Cardiac septum (tissue), 1 donor: ENCODE measurements at places on chromosomes 16 and 17. TPM values are rescaled to one million over a fixed set of nuclear protein-coding genes. Genes with fewer than 3 reads are reported as not detected.

DNA sequence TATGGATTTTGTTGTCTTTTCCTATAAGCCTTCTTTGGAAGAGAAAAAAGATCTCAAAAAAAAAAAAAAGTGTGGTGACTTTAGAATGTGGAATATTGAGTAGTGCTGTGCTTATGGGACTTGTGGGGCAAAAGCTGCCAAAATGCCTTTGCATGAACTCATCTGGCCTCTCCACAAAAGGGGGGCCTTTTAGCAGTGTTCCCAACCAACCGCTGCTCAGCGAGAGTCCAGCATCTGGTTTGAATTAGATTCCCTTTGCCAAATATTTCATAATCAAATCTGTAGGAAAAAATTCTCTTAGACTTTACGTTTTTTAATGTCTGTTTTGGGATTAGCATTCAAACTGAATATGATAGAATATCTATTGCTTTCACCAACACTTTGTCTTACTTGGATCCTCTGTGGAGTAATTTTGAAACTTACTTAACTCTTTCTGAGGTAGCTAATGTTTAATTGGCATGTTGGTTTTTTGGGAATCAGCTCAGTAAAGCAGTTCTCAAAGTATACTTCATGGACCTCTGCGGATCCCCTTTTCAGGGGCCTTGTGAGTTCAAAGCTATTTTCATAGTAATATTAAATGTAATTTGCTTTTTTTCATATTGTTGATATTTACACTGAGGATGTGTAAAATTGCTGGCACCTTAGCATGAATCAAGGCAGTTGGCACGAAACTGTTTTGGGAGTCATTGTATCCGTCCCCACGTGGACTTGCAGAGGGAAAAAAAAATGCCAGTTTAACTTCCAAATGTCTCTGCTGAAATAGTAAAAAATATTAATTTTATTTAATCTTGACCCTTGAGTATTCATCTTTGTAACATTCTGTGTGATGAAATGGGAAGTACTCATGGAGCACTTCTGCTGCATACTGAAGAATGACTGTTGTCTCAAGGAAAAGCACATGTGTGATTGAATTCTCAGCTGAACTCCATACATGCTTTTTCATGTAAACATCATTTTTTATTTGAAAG lies 34.7 kb upstream of the VPS4A start:
- DNase-seq: no peak

- no peak for DNase-seq
Measured at GRCh38 chr17:75878174-75878998, at the start of gene TRIM47. Gene TRIM47, minus strand, starts transcription at chr17:75878581. Its CDS starts 33 bp downstream, at chr17:75878548.

- DNase-seq: no peak
Measured at GRCh38 chr17:9104370-9105041, 83.2 kb downstream of the NTN1 start.

- DNase-seq: peak; percentile 83
Measured at GRCh38 chr16:11629071-11630030, 38.9 kb upstream of the SNN start.

DNA sequence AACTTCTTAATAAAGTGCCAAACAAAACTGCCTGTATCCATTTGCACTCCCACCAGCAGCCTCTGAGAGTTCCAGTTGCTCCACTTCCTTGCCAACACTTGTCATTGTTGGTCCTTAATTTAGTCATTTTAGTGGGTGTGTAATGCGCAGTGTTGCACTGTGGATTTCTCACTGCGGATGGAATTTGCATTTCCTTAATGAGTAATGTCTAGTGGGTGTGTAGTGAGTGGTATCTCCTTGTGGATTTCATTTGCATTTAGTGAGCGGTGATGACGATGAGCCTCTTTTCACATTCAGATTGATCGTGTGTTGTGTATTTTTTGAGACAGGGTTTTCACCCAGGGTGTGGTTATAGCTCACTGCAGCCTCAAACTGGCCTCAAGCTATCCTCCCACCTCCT lies 4.1 kb upstream of the MSLN start:
- no peak for DNase-seq

DNA sequence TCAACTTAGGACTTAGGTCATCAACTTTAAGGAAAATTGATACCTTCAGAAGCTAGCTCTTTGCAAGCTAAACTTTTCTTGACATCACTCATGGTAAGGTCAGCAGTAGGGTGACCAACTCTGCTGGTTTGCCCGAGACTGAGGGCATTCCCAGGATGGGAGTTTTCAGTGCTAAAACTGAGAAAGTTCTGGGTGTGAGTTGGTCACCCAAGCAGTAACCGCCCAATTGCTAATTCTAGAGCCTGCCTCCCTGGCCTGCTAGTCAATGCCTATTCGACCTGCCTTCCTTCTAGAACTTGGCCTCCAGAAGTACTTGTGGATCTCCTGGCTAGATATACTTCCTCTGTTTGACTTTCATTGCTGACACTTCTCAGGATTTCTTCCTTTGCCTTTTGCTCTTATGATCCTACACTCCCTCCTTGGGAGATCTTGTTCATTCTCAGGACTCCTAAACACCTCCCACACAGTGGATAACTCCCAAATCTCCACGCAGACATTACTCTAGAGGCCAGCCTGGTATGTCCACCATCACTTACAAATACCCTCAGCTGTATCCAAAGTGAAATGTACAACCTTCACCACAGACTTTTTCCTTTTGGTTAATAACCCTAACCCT lies 10.5 kb upstream of the MYO18A start:
- no peak for DNase-seq

GRCh38 chr16:64416216-64417005 lies 705.5 kb downstream of the CDH11 start:
- DNase-seq: no peak

DNA sequence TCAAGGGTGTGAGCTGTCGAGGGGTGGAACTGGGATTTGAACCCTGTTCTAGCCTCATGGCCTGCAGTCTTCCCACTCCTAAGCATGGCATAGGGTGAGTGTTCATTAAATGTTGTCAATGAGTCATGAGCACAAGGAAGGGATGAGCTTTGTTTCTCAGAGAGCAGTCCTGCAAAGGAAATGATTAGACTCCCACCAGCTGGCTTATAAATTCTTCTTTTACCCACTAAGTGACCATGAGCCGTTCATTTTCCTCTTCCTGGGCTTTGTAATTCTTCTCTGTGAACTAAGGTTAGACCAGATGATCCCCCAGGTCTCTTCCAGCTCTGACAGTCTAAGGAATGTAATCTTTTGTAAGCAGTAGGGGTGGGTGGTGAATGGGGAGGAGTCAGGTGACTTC lies 47.9 kb upstream of the HNF1B start:
- DNase-seq: no peak

GRCh38 chr17:39777534-39778365 lies 40.0 kb downstream of the GRB7 start:
- no peak for DNase-seq

- DNase-seq: no peak
Measured at GRCh38 chr16:50472472-50472871, 75.7 kb upstream of the NKD1 start.

DNA sequence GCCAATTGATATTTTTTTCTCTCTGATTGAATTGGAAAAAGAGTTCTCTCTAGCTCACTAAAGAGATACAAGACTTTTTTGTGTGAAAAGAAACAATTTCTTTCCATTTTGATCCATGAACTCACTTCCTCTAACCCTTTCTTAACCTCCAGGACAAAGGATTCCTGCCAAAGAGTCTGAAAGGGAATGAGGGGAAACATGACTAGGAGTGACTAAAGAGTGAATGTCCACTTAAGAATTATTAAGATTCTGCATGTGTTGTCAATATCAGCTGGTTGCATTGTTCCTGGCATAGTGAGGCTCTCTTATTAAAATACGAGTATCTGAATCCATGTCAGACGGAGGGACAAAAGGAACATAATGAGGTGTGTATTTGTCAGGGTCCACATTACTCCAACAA lies 344.7 kb downstream of the GRIN2A start:
- no peak for DNase-seq

DNA sequence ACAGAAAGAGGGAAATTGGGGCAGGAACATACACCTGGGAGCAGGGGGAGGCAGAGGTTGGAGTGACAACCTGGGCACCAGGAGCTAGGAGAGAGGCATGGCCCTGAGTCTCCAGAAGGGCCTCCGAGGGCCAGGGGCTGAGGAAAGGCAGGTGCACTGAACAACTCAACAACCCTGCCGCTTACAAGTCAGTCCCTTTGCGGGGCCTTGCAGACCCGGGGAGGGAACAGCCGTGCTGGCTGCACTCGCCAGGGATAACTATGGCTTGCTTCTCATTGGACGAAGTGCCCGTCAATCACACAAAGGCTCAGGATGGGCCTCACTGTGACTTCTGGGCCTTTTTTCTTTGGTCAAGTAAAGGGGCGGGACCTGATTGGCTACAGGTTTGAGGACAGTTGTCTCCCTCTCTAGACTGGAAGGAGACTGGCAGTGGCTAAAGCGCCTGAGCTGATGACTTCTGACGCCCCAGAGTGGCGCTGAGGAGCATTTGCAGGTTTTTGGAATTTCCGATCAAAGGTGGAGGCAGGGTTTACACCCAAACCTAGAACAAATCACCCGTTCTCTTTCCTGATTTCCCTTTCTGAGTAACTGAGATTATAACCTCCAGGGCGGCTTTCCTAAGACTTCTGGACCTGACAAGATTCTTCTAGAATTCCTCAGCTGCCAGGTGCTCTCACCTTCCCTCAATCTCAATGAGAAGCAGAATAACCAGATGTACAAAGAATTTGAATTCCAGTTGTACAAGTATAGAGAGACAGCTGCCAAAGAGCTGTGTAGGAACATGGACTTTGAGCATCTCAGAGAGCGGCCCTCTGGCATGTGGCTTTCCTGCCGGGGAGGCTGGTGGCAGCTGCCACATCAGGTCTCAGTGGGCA lies 27.6 kb upstream of the ST6GALNAC2 start:
- DNase-seq: no peak

DNA sequence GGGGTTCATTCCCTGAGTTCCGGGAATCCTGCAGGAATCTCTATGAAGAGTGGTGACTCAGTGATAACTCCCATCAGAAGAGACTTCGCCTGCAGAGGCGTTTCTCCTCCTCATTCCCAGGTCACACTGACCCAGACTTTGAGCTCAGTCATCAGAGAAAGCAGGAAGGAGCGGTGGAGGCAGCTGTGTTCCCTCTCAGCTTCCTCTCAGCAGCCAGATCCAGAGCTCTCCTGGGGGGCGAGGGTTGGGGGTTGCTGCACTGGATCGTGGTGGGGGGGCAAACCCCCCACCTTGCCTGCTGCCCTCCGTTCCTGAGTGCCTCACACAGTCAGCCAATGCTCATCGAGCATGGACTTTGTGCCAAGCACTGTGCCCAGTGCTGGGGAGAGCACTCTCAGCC lies 271.2 kb downstream of the CBLN1 start:
- no peak for DNase-seq

DNA sequence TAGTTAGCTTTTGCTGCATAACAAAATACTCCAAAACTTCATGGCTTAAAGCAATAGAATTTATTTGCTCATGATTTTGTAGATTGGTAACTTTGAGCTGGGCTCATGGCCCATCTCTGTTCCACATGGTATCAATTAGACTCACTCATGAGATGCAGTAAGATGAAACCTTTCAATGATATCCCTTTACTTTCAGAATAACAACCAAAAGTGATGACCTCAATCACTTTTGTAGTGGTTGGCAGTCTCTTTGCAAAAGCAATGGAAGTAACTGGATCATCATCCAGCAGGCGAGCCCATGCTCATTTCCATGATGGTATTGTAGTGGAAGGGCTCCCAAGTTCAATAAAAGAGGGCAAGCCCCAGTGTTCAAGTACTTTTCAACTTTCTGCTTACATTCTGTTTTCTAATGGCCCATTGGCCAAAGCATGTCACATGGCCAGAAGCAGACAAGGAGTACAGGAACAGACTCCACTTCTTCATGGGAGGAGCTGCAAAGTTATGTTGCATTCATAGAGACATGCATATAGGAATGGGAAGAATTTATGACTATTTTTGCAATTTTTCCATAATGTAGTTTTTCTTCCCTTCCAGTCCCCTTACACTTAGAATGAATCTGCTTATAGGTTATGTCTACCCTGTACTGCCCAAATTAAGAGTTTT lies 41.7 kb downstream of the EFCAB5 start:
- DNase-seq: no peak

DNA sequence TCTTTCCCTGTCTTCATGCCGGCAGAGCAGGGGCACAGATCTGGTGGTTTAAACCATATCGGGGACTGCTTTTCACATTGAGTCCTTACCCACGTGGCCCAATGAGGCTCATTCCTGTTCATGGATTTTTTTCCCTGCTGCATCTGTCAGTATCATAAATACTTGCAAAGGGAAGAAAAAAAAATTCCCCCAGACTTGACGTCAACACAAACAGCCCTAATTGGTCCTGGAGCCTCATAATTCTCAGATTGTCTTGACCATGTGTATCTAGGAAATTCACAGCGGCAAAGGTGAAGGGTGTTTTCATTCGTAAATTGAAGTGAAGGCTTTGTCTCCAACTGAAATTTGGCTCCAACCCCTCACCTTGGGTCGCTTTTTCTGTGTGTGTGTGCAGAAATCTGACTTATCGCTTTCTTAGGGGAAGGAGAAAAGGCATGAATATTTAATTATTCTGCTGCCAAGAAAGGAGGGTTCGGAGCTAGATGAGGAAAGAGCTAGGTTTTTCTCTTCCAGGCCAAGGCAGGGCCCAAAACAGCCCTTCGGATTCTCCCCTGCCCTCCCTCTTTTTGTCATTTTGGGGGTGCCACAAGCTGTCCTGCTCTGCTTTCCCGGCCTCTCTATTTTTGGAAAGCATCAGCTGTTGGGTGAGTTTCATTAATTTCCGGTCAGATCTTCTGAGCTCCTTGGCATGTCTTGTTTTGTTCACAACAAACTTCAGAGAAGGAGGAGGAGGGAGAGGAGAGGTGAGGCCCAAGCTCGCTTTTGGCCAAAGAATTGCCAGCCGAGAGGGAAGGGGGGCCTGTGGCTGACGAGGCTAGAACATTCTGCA lies 17.8 kb upstream of the CIBAR2 start:
- no peak for DNase-seq

GRCh38 chr17:81589612-81590011 lies 37.5 kb upstream of the FAAP100 start:
- no peak for DNase-seq

DNA sequence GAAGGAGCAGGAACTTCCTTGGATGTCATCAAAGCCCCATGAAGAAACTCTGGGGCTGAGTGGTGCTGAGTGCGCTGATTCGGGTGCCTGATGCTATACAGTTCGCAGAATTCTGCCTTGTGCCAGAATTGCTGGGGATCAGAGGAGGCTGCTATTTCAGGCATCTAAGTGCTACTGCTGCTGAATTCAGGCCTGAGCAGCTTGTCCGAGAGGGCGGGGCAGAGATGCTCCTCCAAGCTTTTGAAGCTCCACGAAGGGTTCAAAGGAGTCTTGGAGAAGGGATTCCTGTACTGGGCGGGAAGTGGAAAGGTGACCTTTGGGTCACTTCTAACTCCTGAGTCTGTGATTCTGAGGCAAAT lies 227.8 kb downstream of the CCDC182 start:
- no peak for DNase-seq

SMCR8 gene
- 9.9 TPM for total RNA-seq

KRT32 gene
- 0.27 TPM for total RNA-seq

KARS1 gene
- 89.3 TPM for total RNA-seq

CDYL2 gene
- 6.0 TPM for total RNA-seq

KRT33B gene
- total RNA-seq: not detected

CORO1A gene
- 7.4 TPM for total RNA-seq

SCIMP gene
- 0.62 TPM for total RNA-seq

PTX4 gene
- not detected for total RNA-seq

TEX14 gene
- 0.32 TPM for total RNA-seq

CASKIN1 gene
- 1.2 TPM for total RNA-seq

PHOSPHO1 gene
- 3.8 TPM for total RNA-seq

SLC25A10 gene
- total RNA-seq: 6.3 TPM
